Activated CD4-positive, alpha-beta T cell treated with anti-CD3 and anti-CD28 coated beads for 4 hours (primary cell): ENCODE measurements at places on chromosomes 4 and X.

- DNase-seq: no peak
These were observed 44.8 kb downstream of the GAB1 start for GRCh38 chr4:143381189-143382118.

GRCh38 chr4:17964576-17964975 lies 57.0 kb downstream of the LCORL start:
- DNase-seq: no peak

- DNase-seq: no peak
These were observed 425.4 kb downstream of the SLITRK2 start for GRCh38 chrX:146243041-146243440.

GRCh38 chr4:173318240-173318639 lies 15.9 kb downstream of the HMGB2 start:
- DNase-seq: no peak

DNA sequence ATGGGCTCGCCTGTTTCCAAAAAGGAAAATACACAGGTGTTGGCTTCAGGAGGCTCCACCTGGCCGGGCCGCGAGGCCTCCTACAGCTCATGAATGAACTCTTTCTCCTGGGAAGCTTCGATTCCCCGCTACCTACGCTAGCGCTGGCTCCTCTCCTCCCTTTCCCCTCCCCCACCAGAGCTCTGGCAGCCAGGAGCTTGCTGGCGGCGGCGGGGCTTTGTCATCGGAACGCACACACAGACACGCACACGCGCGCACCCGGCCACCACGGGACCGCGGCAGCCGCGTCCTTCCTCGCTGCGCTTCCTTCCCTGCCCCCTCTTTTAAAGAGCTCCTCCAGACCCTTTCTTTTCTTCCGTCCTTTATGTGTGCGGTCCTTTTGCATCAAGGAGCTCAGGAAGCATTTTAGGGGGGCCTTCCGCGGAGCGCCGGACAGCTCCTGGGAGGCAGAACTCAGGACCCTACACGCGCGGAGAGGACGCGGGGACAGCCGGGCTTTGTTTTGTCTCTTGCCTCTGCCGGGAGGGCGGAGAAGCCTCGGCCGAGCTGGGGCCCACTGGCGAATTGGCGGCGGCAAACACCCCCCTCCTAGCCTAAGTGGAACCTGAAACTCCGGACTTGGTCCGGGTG lies 70.2 kb upstream of the BCOR start:
- DNase-seq: no peak

GRCh38 chr4:26081795-26082498 lies 167.9 kb downstream of the SMIM20 start:
- DNase-seq: no peak

GRCh38 chrX:82092307-82092706 lies 890.4 kb downstream of the SH3BGRL start:
- no peak for DNase-seq

DNA sequence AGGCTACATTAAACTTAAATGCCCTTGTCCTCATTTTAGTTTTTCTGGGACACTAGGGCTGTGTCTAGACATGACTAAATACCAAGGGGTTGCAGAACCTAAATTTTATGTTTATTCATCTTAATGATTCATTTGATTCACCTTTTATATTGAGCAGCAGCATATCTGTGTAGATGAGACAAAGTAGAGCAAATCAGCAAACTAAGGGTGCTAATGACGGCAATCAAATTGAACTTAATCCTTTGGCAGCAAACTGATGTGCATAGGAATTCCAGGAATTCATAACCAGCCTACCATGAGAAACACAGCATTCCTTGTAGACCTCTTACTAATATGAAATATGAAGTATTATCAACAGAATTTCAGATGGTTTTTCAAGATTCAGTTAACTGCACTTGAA lies 25.1 kb downstream of the EPHA5 start:
- DNase-seq: no peak

DNA sequence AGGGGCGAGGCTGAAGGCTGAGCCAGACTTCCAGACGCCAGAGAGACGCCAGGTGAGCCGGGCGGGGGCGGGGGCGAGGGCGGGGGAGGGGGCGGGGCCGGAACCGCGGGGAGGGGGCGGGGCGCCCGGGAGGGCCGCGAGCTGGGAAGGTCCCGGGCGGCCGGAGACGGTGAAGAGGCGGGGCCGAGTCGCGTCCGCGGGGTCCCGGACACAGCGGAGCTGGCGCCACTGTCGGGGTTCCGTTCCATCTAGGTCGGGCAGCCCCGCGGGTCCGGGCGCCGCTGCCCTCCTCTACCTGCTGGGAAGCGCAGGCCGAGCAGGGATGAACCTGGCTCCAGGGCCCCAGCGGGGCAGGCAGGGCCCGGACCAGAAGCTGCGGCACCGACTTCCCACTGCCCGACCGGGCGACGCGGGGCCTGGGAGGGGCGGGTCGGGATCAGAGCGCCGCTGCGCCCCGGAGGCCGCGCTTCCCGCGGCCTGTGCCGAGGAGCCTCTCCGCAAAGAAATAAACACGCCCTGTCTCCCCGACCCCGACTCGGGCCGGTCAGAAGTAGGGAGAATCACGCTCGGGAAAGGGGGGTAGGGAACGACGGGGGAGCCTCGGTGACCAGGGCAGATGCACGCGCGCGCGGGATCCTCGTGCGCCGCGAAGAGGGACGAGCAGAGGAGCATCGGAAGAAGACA lies 10.6 kb downstream of the HMX1 start:
- DNase-seq: no peak

DNA sequence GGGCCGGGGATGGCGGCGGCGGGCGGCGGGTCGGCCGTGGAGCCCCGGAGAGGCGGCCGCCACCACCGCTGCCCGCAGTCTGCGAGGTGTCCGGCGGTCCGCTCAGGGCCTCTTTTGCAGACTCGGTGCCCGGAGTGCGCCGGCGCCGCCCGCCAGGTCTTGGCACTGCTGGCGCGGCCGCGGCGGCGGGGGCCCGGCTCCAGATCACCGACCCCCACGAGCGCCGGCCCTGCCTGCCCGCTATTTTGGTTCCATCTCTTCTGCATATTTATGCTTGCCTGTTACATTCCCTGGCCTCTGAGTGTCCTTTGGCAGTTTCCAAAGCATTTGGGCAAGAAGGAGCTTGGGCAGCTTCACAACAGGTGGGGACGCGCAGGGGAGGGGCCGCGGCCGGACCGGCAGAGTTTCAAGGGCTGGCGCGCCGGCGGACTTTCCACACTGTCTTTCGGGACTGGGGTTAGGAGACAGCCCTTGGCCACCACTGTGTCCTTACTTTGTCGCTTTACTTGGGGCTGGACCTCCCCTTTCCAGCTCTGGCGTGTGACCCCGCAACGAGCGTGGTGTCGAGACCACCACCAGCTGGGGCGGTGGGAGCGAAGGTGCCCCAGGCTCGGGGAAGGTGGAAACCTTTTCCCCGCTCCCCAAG lies 668 bp upstream of the TAPT1 start:
- DNase-seq: peak; percentile 26

GRCh38 chr4:121801715-121802075 lies 572 bp downstream of the EXOSC9 start:
- no peak for DNase-seq

- no peak for DNase-seq
These were observed 91.3 kb upstream of the MAGEC2 start for GRCh38 chrX:142296421-142296820.

DNA sequence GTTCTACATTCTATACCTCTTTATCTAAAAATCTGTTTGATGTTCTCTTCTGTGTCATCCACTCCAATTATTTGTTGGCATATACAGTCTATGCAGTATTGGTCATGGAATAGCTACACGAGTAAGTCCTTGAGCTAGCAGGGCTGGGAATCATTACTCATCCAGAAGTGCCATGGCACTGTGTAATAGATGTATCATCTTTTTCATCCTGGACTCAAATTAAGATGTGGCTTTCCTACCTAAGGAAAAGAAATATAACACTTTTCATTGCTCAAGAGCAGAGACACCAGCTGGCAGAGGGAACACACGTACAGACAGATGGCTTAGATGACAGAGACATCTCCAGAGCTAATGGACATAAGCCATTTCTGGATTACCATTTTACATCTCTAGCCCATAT lies 159.8 kb downstream of the FAM13A start:
- DNase-seq: no peak

DNA sequence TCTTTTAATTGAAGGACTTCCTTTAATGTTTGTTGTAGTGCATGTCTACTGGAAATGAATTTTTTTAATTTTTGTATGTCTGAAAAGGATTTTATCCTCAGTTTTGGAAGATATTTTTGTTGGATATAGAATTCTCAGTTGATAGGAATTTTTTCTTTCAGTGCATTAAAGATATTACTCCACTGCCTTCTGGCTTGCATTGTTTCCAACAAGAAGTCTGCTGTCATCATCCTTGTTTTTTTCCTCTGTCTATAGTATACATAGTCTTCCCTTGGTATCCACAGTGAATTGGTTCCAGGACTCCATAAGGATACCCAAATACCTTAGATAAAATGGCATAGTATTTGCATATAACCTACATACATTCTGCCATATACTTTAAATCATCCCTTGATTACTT lies 33.5 kb downstream of the SCD5 start:
- DNase-seq: no peak
